ENCODE measurements at places on chromosomes 4 and X.

DNA sequence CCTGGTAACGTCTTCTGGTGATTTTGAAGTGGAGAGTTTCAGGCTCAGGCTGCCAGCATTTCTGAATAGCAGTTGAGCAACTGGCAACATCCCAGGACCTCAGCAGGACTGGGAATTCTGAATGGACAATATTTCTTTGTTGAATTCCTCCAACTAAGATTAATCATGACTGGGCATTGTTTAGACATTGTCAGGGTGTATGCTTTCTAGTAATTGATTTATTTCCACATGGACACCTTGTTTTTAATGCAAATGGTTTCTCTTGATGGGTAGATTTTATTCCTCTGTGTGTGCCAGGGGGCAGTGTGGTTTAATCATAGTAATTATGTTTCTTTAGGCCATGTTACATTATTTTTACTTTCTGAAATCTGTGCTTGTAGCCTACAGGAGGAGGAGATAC is 1004.7 kb upstream of the LCORL start:
- no peak for DNase-seq

DNA sequence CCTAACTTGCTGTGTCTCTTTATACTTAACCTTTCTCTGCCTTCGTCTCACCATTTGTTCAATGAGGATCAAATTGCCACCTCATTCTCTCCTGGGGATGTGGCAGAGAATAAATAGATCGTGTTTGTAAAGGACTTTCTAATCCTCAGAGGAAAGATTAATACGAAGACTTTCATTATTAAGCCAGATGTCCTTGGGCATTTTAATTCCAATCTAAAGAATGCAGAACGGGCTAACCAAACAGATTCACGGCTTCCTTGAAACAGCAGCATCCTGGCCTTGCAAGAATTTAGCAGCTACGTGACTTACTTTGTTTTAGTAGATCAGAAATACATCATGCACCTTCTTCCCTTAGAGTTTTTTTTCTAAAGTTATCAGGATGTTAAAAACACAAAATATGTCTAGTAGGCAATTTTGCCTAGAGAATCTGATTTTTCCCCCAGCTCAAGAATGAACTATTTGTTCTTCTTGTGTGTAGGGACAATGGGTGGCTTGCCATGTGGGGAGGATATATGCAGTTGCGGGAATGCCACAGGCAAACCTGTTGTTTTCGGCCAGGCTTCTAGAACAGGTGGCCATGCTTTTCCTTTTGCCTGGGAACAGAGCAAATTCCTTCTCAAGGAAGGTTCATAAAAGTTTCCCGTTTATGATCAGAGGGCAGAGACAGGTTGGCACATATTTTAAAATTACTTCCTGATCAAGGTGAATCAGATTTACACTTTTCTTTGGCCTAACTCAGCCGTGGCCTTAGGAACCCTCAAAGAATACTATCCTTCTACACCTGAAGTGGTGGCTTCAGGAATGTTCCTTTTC is 3.0 kb downstream of the MID1 start:
- DNase-seq, result no peak

DNA sequence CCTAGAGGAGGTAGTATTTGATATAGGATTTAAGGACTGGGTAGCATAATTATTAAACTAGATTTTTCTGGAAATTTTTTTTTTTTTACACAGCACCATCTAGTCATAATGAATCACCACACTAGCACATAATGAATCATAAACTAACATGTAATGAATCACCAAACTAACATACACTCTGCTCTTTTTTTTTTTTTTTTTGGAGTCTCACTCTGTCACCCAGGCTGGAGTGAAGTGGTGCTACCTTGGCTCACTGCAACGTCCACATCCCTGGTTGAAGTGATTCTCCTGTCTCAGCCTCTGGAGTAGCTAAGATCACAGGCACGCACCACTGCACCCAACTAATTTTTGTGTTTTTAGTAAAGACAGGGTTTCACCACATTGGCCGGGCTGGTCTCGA is 92.5 kb downstream of the FAM13A start:
- DNase-seq, result no peak

- no peak for DNase-seq
Measured at GRCh38 chrX:145549496-145549895, 268.1 kb upstream of the SLITRK2 start.

DNA sequence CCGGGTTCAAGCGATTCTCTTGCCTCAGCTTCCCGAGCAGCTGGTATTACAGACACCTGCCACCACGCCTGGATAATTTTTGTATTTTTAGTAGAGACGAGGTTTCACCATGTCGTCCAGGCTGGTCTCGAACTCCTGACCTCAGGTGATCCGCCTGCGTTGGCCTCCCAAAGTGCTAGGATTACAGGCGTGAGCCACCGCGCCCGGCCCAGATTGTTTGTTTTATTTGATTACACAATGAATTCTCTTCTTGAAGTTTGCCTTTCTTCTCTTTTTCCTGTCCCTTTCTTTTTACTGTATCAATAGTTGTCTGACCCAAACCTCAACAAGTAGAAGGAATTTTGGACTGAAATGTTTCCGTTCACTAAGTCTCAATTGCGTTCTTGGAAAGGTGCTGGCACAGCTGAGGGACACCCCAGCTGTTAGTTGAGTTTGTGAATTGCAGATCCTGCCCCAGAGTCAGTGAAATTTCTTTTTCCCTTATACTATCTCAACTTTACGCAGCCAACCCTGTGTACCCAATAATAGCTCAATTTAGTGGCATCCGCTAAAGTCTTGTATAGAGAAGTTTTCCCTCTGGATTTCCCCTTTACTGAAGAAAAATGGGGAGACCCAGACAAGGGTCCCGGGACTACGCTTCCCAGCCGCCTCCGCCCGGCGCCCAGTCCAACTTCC is 639 bp upstream of the MTM1 start:
- DNase-seq, result no peak

DNA sequence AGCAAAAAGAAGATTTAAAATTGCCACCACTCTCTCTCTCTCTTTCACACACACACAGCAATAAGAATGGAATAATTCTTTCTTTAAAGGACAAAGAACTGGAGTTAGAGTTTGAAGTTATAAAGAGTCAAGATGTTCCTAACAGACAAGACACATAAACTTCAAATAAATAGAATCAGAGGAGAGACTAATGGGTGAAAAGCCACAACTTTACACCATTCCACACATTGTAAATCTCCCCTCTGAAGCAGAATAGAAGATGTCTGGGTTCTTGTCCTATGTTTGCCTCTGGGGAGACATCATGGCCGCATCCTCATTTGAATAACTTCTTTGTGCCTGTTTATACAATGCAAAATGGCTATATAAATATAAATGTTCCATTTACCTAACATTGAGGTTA is 39.6 kb downstream of the SLC39A8 start:
- no peak for DNase-seq

DNA sequence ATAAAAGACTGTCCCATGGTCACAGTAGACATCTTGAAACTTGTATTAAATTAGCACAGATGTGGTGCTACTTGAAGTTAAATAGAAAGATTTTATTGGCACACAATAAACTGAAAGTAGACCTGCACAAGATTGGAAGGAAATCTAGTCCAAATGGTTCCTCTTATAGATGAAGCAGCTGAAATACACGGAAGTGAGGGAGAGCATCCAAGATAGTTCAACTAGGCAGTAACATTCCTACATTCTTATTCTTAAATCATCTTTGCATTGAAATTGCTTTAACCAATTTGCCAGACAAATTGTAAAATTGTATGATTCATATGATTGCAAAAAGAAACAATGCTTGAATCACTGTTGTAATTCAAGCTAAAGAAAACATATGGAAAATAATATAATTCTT is 87.6 kb upstream of the VCX3B start:
- DNase-seq, result no peak

GRCh38 chr4:111410571-111410970 is 734.7 kb upstream of the FAM241A start:
- DNase-seq, result no peak

GRCh38 chr4:7658341-7659204 is 223.8 kb upstream of the PSAPL1 start:
- no peak for DNase-seq

DNA sequence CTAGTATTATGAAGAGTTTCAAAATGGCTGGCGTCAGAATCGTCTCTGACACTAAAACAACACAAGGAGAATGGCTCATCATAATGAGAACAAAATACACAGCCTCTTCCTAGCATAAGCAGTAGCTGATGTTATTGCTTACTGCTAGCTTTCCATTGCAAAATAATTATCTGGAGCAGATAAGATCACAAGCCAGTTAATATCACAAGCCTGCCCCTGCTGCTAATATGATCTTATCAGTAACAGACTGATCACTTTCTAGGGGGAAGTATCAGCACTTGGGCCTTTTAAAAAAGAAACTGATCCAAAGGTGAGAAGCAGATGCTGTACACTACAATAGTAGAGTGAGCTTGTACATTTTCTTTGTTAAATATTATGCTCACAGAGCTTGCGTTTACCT is 554.8 kb upstream of the PABPC4L start:
- DNase-seq, result no peak

DNA sequence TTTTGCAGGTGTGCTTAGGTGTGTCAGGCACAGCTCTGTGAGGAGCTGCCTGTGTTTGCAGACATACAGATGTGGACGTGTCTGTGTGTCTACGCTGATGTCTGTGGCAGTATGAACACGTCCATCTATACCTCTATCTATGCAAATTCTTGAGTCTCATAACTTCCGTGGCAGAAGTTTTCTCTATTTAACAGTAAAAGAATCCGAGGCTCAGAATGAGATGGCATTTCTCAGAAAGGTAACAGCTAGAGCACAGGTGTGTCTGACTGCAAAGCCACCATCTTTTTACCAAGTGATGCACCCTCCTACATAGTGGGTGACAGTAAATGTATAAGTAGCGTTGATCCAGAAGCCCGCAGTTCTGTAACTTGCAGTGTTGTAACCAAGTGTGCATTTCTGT is 39.9 kb upstream of the CYP4V2 start:
- no peak for DNase-seq

DNA sequence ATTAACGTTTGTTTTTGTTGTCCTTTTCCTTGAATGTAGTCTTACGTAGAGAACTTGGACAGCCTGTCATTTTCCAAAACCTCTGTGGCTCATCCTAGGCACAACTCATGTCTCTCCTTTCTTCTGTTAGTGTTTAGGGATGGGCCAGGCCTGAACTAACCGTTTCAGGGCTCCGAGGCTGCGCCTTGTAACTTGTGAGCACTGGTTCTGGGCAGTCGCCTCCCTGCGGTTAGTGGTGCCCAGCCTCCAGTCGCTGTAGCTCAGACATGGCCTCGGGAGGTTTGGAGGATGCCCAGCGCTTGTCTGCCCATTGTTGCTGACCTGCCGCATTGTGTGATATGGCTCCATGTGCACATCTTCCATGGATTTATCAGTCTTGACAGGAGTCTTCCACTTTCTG is 32.8 kb downstream of the TMEM131L start:
- no peak for DNase-seq

- no peak for DNase-seq
Measured at GRCh38 chr4:112085156-112086035, 59.9 kb upstream of the FAM241A start.

DNA sequence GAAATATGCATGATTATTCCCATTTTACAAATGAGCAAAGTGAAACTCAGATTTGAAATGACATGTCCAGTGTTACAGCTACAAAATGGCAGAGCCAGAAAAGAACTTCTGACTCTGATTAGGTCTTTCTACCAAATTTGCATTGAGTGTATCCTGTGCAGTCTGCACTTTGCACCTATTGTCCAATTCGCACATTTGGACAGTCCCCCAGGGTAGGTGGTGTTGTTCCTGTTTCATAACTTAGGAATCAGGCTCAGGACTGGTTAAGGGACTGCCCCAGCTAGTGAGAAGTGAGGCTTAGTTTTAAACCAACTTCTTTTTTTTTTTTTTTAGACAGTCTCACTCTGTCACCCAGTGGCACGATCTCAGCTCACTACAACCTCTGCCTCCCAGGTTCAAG is 137.9 kb upstream of the NALF2 start:
- DNase-seq, result no peak

DNA sequence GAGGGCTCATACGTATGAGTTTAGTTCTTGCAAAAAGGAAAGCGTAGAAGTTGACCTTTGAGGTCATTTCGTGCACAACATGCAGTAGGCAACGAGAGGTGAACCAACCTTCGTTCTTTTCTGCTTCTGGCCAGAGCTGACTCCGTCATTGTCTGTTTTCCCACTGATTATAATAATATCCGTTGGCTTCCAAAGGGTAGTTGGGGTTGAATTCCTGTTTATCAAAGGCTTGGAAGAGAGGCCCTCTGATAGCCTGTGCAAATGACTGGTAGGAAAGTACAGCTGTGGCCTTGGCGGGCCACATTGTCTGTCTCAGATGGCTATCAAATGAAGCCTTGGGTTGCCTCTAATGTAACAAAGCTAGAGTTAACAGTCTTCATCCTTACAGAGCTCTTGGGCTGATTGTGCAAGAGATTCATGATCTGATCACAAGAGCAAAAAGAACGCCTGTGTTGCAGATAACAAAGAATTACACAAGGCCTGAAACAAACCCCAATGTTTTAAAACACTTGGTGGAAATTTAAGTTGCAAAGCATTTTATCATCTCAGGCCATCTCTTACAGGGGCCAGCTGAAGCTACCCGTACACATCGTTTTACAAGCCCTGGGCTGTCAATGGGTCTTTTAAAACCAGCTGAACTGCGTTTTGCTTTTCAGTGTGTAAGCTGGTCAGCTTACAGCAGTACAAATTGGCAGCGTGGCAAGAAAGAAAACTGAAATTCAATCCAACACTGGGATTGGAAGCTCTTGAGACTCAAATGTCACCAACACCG is 46.1 kb upstream of the FAM9C start:
- no peak for DNase-seq

- no peak for DNase-seq
Measured at GRCh38 chrX:111431001-111431400, 19.0 kb upstream of the DCX start.

DNA sequence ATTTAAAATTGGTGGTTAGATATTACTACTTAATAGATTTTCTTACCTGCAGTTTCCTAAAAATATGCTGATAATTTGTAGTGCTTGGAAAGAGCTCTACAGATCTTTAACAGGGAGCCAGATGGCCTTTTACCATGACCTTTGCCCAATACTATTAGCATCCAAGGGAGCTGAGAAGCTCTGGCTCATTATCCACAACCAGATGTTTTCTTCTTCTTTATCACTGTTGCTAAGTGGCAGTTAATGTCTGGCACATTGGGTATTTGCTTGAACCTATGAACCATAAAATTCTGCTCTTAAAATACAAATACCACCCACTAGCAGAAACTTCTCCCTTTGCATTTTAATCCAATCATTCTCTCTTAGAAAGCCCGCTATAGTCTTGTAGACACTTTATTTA is 1480.3 kb downstream of the C4orf33 start:
- DNase-seq, result no peak

DNA sequence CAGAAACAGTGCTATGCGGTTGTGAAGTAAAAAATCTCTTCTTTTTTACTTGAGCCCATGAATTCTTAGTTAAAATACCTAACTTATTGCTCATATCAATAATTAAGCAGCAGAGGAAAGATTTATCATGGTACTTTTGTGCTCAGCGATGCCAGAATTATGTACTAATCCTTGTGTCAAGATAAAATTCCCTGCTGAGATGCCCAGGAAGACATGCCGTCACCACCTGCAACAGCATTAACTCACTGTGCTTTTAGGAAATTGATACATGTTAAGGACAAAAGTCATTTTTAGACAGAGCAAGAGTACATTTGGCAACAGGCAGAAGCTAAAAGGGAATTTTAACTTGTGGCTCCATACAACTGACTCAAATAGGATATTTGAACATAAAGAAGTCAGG is 138.9 kb downstream of the NPNT start:
- no peak for DNase-seq

GRCh38 chr4:171636606-171637005 is 176.6 kb upstream of the GALNTL6 start:
- no peak for DNase-seq

- DNase-seq, result no peak
Measured at GRCh38 chrX:24298191-24298590, 15.7 kb downstream of the SUPT20HL2 start.

- no peak for DNase-seq
Measured at GRCh38 chr4:102318526-102318925, 26.8 kb downstream of the SLC39A8 start.
